ENCODE measurements at places on chromosomes 5 and 9.

GRCh38 chr5:126794157-126794828, 17.4 kb downstream of the LMNB1 start:
- no peak for DNase-seq

GRCh38 chr5:124716169-124716568, 30.3 kb downstream of the ZNF608 start:
- DNase-seq = no peak

DNA sequence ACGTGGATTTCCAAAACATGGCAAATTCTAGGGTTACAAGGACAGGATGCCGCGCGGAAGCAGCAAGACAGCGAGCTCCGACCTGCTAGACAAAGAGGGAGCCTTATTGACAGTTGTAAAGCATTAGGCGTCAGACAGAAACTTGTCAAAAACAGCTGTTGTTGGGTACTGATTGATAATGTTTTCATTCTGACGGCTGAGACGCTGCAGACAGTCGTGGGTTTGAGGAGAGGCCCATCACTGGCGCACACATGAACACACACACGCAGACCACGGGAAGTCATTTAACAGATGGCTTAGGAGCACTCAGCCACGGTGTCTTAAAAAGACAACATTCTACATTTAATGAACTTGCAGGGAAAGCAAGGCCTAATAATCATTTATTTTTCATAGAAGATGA, 324.0 kb downstream of the NDUFS4 start:
- DNase-seq = no peak

DNA sequence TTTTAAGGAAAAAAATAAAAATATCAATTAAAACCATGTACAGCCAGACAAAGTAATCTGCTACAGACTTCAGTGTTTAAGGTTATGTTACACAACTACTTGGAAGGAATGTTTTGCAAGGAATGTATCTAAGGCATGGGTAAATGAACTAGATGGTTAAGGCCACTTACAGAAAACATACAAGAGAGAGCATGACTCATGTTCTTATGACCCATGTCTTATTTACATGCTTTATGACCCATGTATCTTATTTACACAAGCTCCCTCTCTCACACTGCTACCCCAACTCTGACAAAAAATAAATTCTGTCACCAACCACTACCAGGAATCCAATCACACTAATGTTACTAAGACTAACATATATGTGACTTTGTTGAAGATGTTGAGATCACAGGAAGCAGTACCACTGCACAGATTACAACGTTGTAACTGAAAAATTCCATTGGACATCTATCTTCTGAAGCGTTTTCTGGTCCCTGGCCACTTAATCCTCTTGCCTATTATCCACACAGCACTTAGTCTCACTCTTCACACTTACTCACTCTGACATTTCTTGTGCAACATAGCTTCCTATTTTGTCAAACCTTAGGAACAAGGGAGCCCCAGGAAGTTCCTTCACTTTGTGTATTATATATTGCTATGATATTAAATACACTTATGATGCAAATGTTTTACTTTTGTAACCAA, 1630.1 kb upstream of the C9orf72 start:
- no peak for DNase-seq

DNA sequence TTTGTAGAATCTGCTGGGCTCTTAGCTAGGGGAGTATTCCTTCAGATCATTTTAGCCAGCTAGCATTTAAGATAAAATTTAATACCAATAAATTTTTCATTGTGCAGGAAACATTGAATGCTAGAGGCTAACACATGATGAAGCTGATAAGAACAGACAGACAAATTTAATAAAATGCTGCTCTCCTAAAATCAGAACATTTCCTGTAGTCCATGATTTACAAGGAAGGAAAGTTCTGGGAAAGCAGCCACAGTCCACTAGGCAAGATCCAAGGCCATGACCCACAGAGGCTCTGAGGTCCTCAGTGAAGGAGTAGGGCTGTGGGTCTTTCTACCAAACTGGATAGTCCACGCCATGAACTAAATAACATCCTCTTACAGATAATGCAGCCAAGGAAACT, 253.0 kb downstream of the ICE1 start:
- DNase-seq = no peak

DNA sequence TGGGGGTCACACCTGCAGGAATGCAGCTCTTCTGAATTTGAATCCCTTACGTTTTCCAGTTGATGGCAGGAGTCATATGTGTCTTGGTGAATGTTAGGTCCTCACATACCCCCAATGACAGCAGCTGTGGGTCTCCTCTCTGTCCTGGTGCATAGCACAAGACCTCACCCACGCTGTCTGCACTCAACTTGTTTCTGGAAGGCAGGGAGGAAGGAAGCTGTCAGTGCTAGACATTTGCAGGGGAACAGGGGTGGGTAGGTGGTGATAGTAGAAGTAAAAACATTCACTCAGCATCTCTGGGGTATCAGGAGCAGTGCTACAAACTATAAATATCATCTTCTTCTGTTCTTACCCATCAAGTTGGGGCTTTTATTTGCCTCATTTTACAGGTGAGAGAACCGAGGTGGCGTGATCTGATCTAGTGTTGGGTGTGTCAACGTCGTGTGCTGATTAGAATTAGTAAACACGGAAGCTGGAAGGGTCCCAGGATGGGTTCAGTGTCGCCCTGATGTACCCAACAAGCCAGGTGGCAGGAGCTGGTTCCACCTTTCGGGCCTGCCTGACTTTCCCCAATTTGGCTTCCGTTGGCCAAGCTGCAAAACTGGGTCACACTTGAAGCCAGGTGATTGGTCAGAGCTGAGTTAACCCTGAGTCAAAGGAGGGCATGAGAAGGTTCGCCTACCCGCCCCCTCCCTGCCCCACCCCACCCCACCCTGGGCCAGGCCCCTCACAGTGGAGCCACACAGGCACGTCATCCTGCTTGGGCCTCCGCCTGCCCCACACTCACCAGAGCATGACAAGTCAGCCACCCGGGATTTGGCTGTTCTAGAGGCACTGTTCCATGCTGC, 15.8 kb downstream of the ERGIC1 start:
- DNase-seq = no peak
